ENCODE measurements at places on chromosomes 7 and 10.

DNA sequence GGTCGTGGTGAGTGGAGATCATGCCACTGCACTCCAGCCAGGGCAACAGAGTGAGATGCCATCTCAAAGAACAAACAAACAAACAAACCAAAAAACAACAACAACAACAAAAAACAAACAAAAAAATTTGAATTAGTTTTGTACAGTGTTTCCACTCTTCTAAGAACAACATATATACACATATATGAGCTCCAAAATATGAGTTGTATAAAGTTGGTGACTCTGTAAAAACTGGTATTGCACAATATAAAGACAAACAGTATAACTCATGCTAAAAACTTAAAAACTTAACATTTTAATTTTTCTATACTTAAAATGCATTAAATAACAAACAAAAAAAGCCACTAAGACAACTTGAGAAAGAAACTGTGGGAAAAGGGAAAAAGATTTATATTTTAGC, 46.0 kb downstream of the AKR1B15 start:
- no peak for DNase-seq

DNA sequence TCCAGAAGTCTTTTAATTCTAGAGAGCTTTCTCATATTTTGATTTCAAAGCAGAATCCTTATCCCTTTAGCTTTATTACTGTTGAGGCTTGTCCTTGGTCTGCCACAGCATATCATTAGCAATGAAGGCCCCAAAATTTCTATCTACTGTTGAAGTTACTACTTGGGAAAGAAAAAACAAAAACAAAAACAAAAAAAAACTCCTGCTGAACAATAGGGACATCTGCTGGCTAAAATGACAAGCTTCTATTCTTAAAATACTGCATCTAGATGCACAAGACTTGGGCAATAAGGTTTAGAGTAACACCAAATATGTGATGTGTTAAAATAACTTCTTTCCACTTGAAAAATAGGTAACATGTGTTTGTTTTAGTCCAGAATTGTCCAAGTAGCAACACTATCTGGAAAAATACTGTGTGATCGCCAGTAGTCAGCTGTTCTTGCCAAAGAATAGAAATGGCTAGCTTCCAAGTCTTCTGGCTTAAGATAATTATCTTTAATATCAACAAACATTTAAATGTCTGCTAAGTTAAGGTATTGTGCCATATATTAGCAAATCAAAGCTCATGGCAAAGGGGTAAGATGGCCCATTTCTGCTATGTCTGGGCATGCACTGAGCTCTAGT, 3.8 kb upstream of the DMTF1 start:
- DNase-seq: peak; percentile 21

GRCh38 chr10:88989824-88990383, 694 bp upstream of the FAS start:
- DNase-seq: no peak

DNA sequence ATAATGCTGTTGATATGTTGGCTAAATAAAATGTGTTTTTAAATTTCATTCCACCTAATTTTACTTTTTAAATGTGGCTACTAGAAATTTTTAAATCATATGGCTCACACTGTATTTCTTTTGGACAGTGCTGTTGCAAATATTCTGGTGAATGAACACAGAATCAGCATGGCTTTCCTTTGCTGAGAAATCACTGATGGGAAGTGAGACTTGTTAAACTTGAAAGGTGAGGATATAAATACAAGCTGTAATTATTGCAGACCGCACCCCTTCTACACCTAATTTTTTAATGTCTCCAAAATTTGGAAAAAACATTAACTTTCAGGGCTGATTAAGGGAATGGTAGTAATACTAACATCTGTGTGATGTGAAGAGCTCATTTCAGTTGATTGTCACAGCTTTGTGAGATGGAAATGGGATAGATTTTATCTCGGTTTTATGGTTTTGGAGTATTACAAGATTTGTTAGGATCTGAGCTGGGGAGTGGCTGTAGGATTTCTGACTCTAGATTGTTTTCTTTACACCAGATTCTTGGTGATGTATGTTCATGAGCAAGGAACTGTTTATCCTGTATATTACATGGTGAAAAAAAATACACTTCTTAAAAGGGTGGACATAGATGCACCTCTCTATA, 1.3 kb downstream of the MIOS start:
- no peak for DNase-seq

GRCh38 chr10:114038819-114039218, 4.8 kb upstream of the ADRB1 start:
- no peak for DNase-seq

DNA sequence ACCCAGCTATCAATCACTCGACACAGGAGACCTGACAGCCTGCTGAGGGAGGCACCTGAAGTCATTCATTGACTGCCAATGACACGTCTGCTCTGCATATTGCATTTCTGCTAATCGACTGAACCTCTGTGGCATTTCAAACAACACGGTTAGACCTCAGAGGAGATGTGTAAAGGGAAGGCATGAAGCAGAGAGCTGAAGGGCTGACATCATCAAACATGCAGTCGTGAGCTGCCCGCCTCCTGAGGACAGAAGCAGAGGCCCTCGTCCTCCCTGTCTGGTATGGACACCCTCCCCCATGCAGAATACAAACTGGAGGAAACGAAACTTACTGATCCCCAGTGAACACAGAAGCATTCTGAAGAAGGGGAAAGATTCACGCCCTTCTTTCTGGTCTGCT, 462.6 kb upstream of the MGMT start:
- DNase-seq: no peak

- no peak for DNase-seq
Observed at GRCh38 chr7:103702982-103703381, 257.0 kb upstream of the SLC26A5 start.

DNA sequence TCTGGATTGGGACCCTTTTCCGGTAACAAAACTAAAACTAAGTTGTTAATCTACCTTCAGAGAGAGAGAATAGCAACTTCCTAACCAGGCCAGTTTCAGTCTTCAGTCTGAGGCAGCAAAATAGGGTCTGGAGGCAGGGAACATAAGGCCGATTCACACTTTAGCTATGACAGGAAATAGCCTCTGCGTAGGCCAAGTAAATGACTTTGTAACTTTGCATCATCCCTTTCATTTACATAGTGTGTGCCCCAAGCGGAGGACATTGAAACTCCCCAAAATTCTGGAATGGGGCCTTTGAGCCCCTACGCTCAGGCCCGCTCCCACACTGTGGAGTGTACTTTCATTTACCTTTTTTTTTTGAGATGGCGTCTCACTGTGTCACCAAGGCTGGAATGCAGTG, 1.7 kb upstream of the UPP1 start:
- peak; percentile 65 for DNase-seq

DNA sequence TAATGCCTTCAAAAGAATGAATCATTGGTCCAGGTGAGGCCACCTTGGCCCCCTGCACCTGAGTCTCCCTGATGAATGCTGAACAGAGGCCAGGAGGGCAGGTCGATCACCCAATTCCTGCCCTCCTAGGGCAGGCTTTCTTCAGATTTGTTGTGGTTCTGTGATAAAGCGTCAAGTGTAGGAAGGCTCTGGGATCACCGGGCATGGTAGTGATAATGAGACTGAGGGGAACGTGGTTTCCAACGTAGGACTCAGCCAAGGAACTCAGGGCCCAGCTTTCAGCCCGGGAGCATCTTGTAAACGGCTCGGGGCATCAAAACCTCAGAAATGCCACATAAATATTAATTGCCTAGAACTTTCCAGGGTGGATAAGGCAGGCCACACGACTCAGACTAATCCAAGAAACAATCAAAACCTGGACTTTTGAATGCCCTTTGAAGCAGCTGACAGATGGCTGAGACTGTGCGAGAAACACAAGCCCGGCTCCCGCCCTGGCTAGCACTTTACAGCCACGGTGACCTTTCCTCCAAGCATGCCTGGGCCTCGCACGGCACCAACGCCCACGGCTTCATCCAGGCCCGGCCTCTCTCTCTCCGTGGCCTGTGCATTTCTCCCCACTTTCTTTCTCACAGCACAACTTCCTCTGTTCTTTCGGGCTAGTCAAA, 239.3 kb upstream of the GRB10 start:
- no peak for DNase-seq

- no peak for DNase-seq
Observed at GRCh38 chr10:119501690-119502089, 40.8 kb downstream of the RGS10 start.

DNA sequence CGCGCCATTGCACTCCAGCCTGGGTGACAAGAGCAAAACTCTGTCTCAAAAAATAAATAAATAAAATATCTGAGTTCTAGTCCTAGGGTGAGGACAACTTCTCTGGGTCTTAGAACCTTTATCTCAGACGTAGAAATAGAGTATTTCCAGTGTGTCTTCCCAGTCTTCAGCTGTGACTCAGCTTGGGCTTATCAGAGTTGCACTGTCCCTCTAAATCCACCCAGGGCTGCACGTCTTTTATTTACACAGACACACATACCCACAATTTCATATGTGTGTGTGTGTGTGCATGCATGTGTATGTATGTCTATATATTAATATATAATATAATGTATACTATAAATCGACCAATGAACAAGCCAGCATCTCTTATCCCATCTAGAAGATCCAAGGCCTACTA, 13.0 kb upstream of the PDIA4 start:
- no peak for DNase-seq

DNA sequence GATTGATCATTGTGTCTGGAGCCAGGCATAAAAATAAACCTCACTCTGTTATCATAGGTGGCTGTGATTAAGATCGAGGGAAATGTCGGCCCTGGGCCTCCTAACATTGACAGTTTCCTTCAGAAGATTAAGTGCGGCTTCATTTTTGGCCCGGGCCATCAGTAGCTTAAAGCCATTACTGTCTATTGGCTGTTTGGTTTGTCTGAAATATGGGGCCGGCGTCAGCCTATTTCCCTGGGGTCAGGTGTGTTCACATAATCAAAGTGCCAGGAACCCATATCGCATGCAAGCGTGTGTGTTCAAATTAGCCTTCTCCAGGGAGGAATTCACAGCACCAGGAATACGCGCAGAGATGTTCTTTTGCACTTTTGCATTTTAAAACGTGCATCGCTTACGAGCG, 114.7 kb downstream of the CUX1 start:
- no peak for DNase-seq

DNA sequence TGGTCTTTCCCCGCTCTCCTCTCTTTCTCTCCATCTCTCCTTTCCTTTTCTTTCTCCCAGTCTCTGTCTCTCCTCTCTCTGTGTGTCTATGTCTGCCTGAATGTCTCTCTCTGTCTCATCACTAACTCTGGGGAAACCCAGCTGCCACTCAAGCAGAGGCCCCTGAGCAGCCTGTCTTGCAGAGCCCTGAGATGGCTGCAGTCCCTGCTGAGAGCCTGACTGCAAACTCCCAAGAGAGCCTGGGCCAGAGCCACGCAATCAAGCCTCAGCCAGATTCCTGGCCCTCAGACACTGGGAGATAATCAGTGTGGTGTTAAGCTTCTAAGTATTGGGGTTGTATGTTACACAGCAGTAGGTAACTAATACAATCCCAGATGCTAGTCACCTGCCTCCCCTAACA, 91.5 kb downstream of the PAXIP1 start:
- no peak for DNase-seq

DNA sequence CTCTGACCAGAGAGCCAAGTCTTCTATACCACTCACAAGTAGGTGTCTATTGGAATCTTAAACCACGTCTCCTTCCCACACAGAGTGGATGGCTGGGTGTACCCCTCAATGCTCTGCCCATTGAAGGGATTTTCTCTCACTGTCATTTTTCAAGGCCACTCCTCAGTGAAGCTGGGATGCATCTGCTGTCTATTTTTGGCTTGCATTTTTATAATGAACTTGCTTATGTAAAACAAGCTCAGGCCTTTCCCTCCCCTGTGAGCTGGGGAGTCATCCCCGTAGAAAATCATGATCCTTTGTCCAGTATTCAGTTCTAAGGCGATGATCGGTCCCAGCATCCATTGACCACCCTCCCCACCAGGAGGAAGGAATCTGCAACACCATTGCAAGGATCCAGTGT, 9.8 kb upstream of the RBM17 start:
- no peak for DNase-seq

- no peak for DNase-seq
Observed at GRCh38 chr10:29214551-29214950, 74.3 kb upstream of the LYZL1 start.

GRCh38 chr7:156820445-156821063, 72.4 kb downstream of the LMBR1 start:
- DNase-seq: no peak

GRCh38 chr7:116380025-116380424, 119.5 kb upstream of the CAV2 start:
- DNase-seq: no peak

- no peak for DNase-seq
Observed at GRCh38 chr10:3426190-3426845, 253.7 kb upstream of the PITRM1 start.

- no peak for DNase-seq
Observed at GRCh38 chr10:96208271-96208670, 63.1 kb downstream of the BLNK start.

DNA sequence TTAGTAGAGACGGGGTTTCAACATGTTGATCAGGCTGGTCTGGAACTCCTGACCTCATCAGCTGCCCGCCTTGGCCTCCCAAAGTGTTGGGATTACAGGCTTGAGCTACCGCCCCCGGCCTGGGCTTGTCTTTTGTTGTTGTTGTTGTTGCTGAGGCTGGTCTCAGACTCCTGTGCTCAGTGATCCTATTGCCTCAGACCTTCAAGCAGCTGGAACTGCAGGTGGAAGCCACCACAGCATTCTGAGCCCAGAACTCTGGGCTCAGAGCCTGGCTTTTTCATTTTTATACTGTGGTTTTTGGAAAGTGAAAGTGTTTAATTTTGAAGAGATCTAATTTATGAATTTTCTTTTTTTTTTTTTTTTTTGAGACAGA, 16.2 kb upstream of the DNAJB6 start:
- DNase-seq: no peak

DNA sequence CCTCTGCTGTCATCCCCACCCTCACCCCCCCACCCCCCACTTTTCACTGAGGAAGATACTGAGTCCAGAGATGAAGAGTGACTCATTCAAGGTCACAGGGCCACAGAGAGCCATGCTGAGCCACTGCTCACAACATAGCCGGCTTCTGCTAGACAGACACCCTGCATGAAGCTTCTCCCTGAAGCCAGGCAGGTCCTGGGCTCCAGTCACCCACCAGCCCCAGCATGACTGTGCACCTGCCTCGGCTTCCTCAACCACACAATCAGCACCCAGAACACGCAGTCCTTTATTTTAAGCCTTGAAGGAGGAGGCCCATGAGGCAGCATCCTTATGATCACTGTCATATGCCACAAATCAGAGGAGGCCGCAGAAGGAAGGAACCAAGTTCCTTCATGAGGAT, 19.2 kb upstream of the PRKAG2 start:
- DNase-seq: no peak

- no peak for DNase-seq
Observed at GRCh38 chr7:52311886-52312285, 723.5 kb upstream of the POM121L12 start.

Data from activated CD4-positive, alpha-beta T cell treated with anti-CD3 and anti-CD28 coated beads, Interleukin-2, Interleukin-4, amounts not matched to agents 100 ng/mL and 50 ng/mL, durations not matched to agents 16 hours and 8 hours (primary cell).